ENCODE measurements at places on chromosomes 7 and 10.

GRCh38 chr10:91416339-91416855 lies 6.3 kb downstream of the HECTD2 start:
- peak; percentile 51 for DNase-seq

DNA sequence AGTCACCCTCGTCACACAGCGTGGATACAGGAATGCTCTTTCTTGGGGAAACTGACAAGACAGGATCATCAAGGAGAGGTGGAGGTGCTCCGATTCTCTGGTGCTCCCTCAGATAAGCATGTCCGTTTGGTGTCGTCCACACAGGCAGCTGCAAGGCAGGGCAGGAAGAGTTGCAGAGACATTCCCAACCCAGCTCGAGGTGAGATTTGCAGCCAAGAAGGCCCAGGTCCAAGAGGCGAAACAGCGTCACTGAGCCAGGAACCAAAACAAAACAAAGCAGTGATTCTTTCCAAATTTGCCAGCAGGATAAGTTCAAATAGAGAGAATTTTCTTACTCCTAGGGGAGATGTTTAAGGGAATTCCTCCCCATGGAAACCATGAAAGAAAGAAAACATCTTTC lies 386.5 kb upstream of the PFKP start:
- no peak for DNase-seq

DNA sequence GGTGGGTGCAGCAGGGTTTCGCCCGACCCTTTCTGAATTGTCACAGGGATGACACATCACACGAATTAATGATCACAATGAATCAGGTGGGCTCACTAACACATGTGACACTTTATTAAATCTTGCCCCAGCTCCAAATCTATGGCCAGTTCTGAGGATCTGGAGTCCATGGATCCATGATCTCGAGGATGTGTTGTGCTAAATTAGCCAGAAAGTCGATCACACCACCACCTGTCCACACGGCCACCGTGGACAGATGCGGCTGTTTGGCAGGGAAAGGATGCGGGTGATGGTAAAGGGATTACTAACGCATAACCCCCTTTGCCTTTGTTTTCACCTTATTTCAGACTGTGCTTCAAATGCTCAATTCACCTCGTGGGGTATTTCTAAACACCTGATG lies 96.4 kb downstream of the COBL start:
- no peak for DNase-seq

DNA sequence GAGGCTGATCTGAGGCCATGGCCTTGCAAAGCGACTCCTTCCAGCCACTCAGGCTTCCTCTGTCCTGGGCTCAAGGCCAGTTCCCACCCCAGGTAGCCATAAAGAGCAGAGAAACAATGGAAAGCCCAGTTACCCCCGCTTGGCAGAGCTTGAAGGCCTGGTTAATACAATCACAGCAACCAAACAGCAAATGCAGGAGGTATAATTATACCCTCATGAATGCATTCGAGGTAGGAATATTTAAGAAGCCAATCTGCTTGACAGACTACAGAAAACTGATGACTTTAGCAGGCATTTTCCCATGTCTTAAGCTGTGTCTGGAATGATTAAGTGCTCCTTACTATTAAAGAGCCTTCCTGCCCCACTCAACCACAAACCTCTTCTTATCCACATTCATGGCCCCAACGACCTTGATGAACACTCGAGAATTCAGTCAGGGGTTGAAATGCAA lies 114.1 kb upstream of the MACROH2A2 start:
- no peak for DNase-seq

GRCh38 chr7:135188298-135188984 lies 17.9 kb upstream of the CYREN start:
- DNase-seq, result no peak

- DNase-seq, result no peak
Measured at GRCh38 chr10:86344281-86344680, 22.3 kb downstream of the GRID1 start.

- no peak for DNase-seq
Measured at GRCh38 chr10:43880160-43880559, 231.5 kb upstream of the ZNF32 start.

Measured in NCI-H345 (cell line).